ENCODE measurements at places on chromosomes 16 and 17.

DNA sequence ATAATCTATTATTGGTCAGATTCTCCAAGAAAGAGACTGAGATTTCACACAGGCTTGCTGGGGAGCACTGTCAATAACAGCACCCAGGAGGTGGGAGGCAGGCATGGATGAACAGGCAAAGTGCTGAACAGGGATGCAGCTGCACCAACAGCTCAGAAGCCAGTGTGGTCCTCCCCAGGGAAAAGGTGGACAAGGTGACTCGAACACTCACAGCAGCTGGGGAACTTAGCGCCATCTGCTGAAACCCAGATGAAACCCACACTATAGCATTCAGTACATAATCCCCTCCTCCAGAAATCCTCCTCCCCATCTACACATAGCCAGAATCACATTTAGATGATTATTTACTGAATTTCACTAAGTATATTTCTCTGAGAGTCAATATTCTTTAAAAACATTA lies 255.2 kb upstream of the WSB1 start:
- no peak for DNase-seq

DNA sequence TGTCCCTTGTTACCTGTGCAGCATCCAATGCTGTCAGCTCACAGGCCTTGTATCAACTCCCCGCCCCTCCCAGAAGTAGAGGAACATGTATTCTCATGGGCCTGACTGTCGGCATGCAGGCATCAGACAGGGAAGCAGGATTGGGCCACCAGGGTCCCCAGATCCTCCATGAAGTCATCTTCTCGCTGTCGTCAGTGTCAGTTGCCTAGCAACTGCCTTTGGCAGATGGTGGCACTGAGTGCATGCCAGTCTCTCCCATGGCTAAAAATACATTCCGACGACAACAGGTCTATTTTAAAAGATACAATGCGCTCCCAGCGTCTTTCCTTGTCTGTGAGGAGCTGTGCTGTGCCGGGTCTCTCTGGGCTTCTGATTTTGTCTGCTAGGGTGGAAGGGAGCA lies 36.8 kb upstream of the CES5A start:
- no peak for DNase-seq

- no peak for DNase-seq
Observed at GRCh38 chr17:40486522-40487370, 14.7 kb downstream of the TNS4 start.

- no peak for DNase-seq
Observed at GRCh38 chr17:44589316-44590071, 32.2 kb downstream of the FZD2 start.

GRCh38 chr17:3935140-3935542 lies 18.9 kb upstream of the P2RX1 start:
- DNase-seq, result no peak

DNA sequence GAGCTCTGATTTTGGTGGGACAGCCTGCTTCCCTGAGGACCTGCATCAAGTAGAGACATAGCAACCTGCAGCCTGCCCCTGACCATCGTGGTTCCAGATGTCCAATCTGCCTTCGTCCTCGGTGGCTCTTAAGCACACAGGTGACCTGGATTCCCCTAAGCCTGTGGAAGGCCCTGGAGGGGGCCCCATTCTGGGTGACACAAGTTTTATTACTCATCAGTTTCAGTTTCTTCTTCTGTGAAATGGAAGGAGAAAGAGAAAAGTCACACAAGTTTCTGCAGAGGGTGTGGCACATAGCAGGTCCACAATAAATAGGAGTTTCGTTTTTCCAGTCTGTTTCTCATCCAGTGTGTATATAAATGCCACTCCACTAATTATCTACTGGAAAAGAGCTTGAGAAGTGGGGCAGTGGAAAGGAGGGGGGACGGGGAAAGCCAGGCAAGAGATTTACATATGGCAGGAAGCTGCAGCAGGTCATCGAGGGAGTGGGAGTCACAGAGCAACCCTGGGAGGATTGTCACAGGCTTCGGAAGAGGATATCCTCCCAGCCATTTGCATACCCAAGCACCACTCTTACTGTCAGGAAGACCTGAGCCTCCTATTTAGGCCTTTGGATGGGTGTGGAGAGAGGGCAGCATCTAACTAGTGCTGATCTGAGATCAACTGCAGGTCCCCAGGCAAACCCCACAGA lies 10.0 kb upstream of the NOS2 start:
- no peak for DNase-seq

GRCh38 chr16:27169511-27170071 lies 33.7 kb upstream of the KDM8 start:
- no peak for DNase-seq

- DNase-seq, result no peak
Observed at GRCh38 chr16:88761830-88762229, 23.2 kb downstream of the PIEZO1 start.

DNA sequence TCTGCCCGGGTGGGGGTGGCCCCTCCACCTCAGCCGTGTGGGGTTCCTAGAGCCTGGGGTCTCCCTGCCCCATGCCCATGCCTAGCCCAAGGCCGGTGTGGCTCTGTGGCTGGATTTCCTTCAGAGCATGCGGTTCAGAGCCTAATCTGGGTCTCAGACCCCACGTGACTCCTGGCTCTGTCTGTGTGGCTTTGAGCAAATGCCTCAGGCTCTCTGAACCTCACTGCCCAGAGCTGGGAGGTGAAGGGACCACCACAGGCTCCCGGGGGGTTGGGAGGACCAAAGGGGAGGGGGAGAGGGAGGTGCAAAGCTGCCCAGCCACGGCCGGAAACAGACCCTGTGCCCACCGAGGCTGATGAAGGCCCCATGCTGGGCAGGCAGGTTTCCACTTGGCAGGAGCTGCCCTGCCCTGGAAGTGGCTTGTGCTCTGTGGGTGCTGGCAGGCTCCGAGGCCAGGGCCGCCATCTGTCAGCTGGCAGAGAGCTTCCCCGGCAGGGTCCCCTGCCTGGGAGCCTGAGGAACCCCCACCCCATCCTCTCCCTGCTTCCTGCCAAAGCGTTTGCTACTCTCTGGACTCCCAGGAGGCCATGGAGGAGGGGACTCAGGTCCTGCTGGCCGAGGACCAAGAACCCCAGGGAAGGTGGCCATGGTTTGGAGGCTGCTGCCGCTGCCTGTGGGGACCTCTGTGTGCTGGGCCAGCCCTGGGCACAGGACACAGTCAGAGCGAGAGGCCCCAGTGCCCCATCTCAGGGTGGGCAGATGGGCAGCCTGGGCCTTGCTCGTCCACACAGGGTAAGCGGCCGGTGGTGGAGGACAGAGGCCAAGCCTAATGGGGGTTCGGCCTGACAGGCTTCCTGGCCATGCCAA lies 4.0 kb downstream of the CDH15 start:
- no peak for DNase-seq

DNA sequence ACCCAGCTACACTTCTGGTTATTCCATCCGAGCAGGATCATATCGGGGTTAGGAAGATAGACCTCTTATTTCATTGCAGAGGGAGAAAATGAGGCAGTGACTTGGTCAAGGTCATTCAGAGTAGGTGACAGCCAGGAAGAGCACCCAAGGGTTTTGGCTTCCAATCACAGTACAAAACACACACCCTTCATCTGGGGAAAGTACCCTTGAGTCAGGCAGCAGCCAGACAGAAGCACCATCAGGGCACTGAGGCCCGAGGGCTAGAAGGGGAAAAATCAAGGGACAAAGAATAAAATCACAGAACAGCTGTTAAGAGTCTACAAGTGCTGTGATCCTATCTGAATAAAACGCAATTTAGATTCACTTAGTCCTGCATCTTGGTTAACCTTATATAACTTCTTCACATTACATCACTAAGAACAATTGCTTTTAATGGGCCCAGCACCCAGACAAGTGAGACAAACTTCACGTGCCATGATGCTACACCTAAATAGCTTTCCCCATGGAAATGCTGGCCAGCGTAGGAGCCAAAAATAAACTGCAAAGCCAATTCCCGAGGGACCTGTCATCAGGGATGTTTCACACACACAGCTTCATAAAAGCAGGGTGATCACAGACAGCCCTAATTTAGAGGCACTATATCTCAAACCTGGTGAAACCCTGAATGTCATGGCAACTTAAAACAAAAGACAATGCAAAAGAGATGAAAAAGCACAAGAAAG lies 4.9 kb downstream of the UBE2O start:
- DNase-seq, result no peak

- DNase-seq, result no peak
Observed at GRCh38 chr17:72898725-72899124, 193.8 kb downstream of the SLC39A11 start.

DNA sequence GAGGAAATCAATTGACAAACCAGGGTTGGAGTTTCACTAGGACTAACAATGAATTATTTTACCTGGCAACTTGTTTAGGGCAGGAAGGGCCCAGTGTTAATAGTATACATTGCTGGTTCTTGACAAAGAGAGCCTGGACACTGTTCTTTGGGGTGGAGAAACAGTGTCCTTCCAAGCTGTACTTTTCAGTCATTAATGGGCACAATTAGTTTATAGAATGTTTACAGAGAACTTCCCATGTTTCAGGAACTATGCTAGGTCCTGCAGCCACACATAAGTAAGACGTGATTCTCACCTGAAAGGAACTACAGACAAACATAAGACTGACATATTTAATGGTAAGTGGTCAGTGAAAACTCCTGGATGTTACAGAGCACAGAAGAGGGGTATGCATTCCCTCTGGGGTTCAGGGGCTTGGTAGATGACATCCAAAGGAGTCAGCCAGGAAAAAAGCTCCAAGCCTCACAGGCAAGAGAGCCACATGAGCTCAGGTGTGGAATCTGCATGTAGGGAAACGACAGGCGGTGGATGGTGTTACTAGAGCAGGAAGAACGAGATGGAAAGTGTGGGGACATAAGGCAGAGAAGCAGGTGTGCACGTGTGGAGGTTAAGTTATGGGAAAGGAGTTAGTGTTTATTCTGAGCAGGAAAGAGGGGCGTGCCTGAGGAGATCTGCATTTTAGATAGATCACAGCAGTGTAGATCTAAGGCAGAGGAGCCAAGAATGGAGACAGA lies 3.8 kb upstream of the DYNLL2 start:
- no peak for DNase-seq

GRCh38 chr17:44037471-44037870 lies 22.7 kb upstream of the TMEM101 start:
- DNase-seq, result no peak

- no peak for DNase-seq
Observed at GRCh38 chr17:55433629-55434422, 12.2 kb upstream of the MMD start.

DNA sequence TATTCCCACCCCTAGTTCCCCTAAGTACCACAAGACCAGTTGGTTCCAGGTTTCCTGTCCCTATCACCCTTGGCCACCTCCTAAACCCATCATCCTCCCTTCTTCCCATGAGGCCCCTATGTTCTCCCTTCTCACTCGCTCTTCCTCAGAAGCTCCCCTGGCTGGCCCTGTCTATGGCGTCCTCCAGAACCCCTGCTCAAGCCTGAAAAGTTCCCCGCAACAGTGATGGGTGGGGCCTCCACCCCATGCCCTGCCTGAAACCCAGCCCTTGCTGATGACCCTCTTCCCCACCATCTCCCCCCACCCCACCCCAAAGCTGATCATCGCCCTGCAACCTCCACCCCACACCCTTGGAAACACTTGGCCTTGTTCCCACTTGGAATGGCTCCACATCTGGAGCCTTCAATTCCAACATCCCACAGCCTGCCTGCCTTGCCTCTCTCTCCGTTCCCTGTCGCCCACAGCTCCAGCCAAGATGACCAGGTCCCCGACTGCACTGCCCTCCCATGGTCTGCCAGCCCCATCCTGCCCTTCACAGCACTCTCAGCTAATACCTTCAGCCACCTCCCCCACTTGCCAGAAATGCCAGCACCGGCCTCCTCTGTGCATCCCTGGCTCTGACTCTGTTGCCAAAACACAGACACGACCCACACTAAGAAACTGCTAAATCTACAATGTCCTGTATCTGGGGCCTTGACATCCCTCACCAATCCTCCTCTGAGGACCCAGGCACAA lies 10.5 kb downstream of the OSBPL7 start:
- DNase-seq, result no peak

DNA sequence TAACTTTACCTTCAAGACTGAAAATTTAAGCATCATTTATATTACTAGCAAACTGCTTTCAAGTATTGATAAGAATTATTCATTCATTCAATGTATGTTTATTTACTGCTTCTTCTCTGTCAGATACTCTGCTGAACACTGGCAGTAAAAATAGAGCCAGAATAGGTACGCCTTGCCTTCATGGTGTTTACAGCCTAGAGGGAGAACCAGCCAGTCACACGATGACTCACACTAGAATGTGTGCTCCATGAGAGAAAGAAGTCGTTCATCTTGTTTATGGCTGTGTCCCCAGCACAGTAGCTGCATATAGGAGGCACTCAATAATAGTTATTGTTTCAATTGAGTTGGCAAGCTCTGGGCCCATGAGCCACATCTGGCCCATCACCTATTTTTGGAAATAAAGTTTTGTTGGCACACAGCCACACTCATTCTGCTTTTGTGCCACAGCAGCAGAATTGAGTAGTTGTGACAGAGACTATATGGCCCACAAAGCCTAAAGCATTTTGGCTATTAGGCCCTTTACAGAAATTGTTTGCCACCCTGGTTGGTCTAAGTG lies 84.2 kb downstream of the TMC6 start:
- no peak for DNase-seq

- DNase-seq, result no peak
Observed at GRCh38 chr16:9095656-9096397, 4.4 kb downstream of the HAPSTR1 start.
